ENCODE measurements at places on chromosomes 11 and 22. TPM values are rescaled to one million over a fixed set of nuclear protein-coding genes. Genes with fewer than 3 reads are reported as not detected.

OR8A1 gene
- total RNA-seq: not detected

CYTH4 gene
- 1.3 TPM for total RNA-seq

DNA sequence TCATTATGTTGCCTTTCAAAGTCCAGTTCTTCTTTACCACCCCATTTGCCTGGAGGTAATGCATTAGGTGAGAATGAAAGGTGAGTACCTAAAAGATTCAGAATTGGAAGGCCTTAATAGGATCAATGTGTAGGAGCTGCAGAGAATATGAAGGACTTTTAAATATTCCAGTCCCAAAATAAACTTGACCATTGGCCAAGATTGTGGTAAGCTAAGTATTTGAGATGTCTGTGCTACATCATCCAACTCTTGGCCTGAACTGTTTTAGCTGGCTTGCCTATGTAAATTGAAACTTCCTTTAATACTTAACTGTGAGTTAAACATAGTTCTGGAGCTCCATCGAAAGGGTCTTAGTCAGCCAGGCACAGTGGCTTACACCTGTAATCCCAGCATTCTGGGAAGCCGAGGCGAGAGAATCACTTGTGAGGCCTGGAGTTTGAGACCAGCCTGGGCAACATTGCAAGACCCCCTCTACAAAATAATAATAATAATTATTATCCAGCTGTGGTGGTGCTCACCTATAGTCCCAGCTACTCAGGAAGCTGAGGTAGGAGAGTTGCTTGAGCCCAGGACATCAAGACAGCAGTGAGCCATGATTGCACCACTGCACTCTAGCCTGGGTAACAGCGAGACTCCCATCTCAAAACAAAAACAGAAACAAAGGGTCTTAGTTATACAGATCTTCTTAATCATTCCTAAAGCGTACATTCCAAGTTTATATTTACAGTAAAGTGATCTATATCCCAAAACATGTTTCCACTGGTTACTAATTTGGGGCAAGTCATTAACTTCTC is 29.8 kb downstream of the MTMR3 start:
- peak; percentile 73 for DNase-seq

GRCh38 chr11:60988658-60989057 is 17.2 kb downstream of the CD6 start:
- no peak for DNase-seq

KCNJ5 gene
- total RNA-seq: not detected

Data from Caki2 (cell line).